ENCODE measurements at places on chromosomes 16 and 17.

GRCh38 chr16:4280625-4281024 is 7.8 kb upstream of the TFAP4 start:
- DNase-seq, result no peak

GRCh38 chr16:68445458-68445857 is 2.9 kb downstream of the SMPD3 start:
- DNase-seq, result no peak

- DNase-seq, result no peak
Measured at GRCh38 chr17:60086818-60087591, 8.3 kb upstream of the HEATR6 start.

GRCh38 chr17:72165867-72166439 is 45.1 kb downstream of the SOX9 start:
- no peak for DNase-seq

- no peak for DNase-seq
Measured at GRCh38 chr17:68498479-68499326, 13.5 kb upstream of the PRKAR1A start.

Data from fibroblast of skin of left quadriceps (primary cell).